ENCODE measurements at places on chromosomes 5 and 9.

DNA sequence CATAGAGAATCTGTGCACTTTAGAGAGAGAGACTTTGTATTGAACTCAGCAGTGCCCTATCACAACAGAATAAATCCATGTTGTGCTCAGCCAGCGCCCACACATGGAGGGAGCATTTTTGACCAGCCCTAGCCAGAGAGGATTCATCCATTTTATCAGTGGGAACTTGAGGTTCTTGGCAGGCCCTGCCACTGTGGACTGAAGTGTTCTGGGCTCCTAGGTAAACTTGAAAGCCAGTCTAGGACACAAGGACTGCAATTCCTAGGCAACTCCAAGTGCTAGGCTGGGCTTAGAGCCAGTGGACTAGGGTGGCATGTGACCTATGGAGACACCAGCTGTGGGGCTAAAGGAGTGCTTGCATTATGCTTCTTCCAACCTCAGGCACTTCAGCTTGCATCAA lies 523.5 kb downstream of the CDH12 start:
- no peak for DNase-seq

DNA sequence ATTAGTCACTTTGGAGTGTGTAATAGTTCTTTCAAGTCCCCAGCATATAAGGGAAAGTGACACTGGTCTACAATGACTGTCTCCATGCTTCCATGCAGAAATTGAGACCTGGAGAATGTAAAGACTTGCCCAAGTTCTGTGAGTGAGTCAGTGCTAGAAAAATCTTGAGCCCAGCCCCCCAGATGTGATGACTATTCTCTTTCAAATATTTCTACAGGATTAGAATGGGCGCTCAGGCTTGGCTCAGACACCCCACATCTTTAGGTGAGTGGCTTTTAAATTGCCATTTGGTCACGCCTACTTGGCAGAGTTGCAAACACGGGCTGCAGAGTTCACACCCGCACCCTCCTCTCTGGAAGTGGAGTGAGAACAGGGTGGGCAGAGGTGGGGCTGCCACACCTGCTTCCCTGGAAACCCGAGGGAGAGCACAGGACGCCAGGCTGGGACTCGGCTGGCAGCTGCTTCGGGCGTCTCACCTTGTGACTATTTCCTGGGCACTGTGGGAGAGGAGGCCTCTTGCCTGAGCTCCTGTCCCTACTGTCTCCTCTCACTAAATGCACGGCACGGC lies 37.6 kb downstream of the ROPN1L start:
- DNase-seq = no peak

- no peak for DNase-seq
Measured at GRCh38 chr5:72151169-72151568, 43.9 kb downstream of the MAP1B start.

DNA sequence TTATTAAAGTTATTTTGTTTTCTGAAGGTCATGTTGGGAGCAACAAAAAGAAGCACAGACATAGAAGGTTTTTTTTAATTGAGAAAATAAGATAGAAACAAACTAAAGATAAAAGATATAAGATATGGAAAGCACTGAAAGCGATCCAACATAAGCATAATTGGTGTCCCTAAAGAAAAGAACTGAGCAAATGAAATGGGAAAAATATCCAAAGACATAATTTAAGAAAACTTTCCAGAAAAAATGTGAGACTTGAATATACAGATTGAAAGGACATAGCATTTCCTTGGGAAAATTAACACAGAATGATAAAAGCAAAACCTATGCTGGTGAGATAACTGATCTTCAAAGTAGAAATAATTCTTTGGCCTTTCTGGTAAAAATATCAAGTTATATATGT lies 289.3 kb downstream of the KIAA0825 start:
- no peak for DNase-seq

DNA sequence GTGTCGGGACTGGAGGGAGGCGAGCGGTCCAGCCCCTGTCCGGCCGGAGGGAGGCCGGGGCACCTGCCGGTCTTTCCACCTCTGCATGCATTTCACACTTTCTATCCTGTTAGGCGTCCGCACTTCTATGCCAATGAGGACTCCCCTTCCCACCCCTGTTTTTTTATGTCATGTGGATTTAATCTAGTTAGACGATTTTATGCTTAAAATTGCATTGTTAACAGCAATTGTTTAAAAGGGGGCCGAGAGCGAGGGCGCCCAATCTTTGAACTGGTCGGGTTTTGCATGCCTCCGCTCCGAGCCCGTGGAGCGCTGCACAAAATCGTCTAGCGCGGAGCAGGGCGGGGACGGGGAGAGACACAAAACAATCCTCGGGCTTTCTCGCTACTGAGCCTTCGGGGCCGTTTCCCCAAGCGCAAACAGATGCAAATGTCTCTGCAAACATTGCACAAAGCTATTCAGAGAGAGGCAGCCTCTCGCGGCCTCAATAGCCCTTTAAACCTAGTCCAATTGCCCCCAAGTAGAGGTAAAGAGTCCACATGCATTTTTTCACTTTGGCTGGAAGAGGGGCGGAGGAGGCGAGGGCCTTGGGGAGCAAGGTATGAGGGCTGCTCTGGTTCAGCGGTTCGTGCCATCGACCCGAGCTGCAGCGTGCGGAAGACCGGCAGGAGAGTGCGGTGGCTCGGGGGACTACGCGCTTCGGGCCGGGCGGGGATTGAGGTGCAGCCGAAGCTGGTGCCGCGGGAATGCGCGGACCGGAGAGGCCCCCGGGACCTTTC lies 37.5 kb upstream of the TIFAB start:
- DNase-seq = no peak

DNA sequence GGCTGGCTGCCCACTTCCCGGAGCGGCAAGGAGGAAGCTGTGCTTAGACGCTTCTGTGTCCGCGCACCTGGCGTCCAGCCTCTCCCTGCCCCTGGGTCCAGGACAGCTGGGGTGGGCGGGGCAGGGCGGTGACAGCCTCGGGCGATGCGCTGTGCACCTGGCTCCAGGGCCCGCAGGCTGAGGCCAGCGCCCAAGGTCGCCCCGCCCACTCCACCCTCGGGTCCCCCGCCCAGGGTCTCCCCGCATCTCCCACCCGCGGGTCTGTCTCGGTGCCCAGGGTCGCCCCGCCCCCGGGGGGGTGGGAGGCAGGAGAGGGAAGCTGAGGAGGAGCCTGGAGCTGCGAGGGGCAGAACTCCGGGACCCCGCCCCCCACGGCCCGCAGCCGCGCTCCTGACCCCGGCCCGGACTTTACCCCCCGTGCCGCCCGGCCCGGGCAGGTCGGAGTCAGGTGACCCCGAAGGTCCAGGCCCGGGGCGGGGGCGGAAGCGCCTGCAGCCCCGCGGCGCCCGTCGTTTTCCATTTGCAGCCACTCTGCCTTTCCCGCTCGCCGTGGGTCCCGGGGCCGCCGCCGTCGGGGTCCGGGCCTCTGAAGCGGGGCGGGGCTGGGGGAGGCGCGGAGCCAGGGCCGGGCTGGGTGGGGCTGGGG lies at the start of gene ENTPD8:
Gene ENTPD8, minus strand, starts transcription at position 69 of the 646 bp plus-strand sequence. CDS start 3,072 bp downstream, outside the sequence.
- DNase-seq = peak; percentile 27

GRCh38 chr9:129748249-129748648 lies 4.6 kb downstream of the PTGES start:
- DNase-seq = no peak

DNA sequence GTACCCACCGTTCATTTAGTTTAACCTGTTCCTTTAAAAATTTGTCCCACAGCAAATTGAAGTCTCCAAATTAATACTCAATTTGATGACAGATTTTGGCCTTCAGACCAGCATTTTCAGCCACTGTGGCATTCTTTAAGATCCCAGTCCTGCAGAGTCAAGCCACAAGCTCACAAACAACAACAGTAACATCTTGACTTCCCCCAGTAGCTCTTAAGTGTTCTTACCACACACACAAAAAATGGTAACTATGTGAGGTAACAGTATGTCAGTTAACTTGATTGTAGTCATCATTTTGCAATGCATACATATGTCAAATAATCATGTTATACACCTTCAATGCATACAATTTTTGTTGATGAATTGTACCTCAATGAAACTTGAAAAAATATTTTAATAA lies 247.9 kb downstream of the LURAP1L start:
- no peak for DNase-seq

DNA sequence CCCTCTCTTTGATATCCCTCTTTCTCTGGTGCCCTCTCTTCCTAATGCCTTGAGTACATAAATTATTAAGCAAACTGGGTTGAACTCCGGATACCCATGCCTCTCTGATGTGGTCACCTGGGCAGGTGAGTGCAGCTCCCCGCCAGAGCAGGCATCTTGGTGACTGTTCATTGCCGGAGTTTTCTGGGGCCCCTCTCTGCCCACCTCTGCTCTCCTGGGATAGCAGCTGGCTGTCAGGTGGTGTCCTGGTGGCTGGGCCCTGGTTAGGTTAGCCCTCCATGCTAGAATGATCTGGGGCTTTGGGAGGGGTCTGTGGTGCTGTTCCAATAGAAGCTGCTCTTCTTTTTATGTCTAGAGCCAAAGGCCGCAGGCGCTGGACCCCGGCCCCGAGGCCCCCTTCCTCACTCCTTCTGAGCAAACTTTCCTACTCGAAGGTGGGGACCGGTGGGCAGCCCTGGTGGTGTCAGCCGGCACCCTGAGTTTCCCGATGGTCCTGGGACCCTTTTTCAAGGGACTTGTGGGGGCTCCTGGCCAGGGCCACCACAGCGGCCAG lies 4.9 kb upstream of the SCGB3A1 start:
- no peak for DNase-seq

GRCh38 chr5:8844206-8844605 lies 701.7 kb downstream of the SEMA5A start:
- DNase-seq = no peak

- no peak for DNase-seq
Measured at GRCh38 chr5:176870110-176870591, 29.0 kb downstream of the HK3 start.

DNA sequence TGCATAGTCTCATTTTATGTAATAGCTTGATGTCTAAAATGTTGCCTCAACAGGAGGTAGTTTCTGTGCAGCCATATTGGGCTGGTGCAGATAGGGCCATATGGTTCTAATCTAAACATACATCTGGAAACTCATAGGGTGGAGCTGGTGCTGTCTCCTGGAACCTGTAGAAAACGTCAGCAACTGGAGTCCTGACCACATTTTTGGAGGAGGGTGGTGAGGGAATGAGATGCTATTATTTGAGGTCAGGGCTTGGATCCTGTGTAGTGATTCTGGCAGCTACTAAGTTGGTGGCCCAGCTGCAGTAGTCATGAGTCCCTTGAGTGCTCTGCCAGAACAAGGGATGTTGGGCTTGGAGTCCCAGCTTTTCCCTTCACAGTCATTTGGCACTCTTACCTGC lies 14.1 kb downstream of the MAN2A1 start:
- DNase-seq = no peak

DNA sequence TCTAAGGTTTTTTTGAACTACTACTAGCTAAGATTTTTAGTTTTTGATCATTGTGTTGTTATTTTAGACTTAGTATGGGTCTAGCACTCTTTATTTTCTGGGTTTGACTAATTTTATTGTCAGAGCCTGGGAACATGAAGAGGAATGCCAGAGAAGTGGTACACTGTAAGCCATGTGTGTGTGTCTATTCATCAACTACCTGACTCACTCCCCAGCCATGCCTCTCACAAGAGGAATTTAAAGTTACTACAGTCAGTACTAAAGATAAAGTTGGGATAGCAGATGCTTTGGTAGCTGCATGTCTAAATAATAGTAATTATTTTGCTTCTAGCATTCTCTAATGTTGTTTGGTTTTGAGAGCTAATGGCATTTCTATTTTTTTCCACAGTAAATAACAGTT lies 264.8 kb downstream of the CSNK1G3 start:
- no peak for DNase-seq

DNA sequence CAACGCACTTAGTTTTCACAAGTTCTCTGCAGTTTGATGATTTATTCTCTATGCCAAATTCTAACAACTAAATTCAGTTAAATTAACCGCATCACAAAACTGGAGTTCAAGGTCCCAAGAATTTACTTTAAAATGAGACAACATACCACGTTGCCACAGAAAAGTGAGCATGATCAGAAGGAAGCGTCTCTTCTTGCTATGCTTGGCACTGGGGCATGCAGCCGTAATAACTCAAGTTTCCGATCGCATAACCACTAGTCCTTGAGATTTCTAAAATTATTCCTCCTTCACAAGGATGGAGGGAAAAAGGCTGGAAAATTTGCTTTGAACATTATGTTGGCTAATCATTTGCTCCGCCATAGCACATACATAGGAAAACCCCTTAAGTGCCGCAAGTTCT lies 13.9 kb downstream of the NFIB start:
- DNase-seq = no peak

- no peak for DNase-seq
Measured at GRCh38 chr9:1743121-1743960, 271.8 kb upstream of the SMARCA2 start.

- no peak for DNase-seq
Measured at GRCh38 chr5:74851684-74852353, 14.4 kb downstream of the FAM169A start.

GRCh38 chr5:90353254-90353653 lies 56.3 kb downstream of the CETN3 start:
- no peak for DNase-seq

DNA sequence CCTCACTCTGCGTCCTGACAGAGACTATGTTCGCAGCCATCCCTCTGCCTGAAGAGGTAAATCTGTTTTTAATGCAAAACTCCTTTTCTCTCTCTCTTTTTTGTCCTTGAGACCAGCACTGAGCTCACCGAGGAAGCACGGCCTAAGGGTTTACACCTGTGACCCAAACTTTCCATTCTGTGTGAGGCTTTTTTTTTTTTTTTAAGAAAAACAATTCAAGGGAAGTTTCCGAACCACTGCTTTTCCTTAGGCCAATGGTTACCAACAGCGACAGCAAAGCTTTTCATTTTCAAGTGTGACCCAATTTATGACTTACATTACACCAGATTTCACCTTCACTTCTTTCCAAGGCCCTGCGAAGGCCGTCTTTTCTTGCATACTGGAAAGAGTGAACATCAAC lies 205.9 kb downstream of the EFNA5 start:
- DNase-seq = no peak

DNA sequence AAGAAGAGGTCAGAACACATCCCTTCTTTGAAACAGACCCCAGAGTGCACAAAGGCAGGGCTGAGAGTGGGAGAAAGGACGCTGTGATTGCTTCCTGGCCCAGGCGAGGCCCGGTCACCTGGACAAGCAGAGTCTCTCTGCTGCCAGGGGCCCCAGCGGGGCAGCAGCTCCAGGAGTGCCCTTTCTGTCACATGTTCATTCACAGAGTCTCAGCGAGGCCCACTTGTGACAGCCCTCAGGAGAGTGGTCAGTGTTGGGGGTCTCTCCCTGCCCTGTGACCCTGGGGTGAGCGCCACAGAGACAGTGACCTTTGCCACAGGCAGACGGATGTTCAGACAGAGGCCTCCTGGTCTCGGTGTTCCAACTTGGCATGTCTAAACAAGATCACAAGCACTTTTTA lies 130.2 kb upstream of the IRX4 start:
- DNase-seq = no peak

- DNase-seq = no peak
Measured at GRCh38 chr9:112699230-112699629, 18.7 kb downstream of the INIP start.
